Fibroblast of skin of right quadriceps (primary cell): ENCODE measurements at places on chromosomes 12 and 14.
A peak's percentile ranks its signal among the peaks of the same experiment; 100 is the strongest.

GRCh38 chr12:1559676-1560091, 34.7 kb downstream of the FBXL14 start:
- DNase-seq: no peak

DNA sequence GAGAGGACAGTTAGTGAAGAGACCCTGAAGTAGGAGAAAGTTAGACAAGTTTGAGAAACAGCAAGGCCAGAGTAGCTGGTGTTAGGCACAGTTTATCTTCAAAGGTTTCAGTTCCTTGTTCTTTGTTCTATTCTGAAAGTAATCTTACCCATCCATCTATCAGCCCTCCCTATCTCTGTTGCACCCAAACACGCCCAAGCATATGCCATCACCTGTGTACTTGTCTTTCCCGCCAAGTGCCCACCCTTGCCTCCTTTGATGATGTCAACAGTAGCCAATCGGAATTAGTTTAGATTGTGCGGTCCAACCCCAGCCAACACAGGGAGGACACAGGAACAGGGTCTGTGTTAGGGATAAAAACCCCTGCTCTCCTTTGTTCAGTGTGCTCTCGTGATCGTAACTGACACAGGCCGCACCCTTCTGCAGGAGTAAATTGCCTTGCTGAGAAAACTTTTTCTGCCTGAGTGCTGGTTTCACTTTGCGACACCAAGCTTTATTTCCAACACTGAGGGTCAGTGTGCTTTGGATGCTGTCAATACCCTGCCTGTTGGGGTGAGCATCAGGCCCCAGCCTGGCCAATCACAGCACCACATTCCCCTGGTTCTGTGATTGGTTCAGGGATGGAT, 4.7 kb upstream of the TMEM229B start:
- DNase-seq: no peak

GRCh38 chr12:118714051-118714460, 267.3 kb upstream of the SRRM4 start:
- no peak for DNase-seq

- DNase-seq: peak; percentile 81
Observed at GRCh38 chr12:89414851-89415250, 62.5 kb upstream of the DUSP6 start.

GRCh38 chr12:118356809-118357256, 15.9 kb downstream of the TAOK3 start:
- DNase-seq: peak; percentile 89

GRCh38 chr12:131290255-131290959, 336.7 kb downstream of the ADGRD1 start:
- no peak for DNase-seq

GRCh38 chr12:109716512-109717389, 3.1 kb downstream of the FAM222A start:
- DNase-seq: no peak

DNA sequence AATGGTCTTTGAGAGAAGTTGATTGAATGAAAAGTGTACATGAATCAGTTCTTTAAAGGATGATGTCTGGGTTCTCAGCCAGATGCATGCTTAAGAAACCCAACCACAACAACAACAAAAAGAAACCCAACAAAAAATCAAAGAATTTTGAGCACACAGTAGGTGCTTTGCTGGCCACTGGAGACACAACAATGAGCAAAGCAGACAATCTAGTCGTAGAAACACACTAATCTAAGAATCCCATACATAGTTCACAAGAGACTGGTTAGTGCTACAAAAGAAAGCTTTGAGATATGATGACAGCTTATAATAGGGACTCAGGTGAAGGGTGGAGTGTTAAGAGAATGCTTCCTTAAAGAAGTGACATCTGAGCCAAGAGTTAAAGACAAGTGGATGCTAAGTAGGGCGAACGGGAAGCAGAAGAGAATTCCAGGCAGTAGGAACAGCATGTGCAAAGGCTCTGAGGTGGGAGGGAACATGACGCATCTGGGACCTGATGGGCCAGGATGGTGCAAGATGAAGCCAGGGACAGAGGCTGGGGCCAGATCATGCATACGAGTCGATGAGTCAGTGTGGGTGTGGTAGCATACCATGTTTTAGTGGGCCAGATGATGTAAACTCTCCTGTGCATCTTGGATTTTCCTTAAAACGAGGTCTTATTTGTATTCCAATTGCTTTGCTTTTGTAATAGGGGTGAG, 4.6 kb upstream of the HIP1R start:
- DNase-seq: peak; percentile 73
